ENCODE measurements at places on chromosomes 6 and 20. TPM values are rescaled to one million over a fixed set of nuclear protein-coding genes. Genes with fewer than 3 reads are reported as not detected.

The ZNF831 gene
- polyA plus RNA-seq = under 0.01 TPM

The IP6K3 gene
- polyA plus RNA-seq = 0.60 TPM

The NEDD9 gene
- polyA plus RNA-seq = 20.5 TPM

The HMGN3 gene
- polyA plus RNA-seq = 69.4 TPM

DNA sequence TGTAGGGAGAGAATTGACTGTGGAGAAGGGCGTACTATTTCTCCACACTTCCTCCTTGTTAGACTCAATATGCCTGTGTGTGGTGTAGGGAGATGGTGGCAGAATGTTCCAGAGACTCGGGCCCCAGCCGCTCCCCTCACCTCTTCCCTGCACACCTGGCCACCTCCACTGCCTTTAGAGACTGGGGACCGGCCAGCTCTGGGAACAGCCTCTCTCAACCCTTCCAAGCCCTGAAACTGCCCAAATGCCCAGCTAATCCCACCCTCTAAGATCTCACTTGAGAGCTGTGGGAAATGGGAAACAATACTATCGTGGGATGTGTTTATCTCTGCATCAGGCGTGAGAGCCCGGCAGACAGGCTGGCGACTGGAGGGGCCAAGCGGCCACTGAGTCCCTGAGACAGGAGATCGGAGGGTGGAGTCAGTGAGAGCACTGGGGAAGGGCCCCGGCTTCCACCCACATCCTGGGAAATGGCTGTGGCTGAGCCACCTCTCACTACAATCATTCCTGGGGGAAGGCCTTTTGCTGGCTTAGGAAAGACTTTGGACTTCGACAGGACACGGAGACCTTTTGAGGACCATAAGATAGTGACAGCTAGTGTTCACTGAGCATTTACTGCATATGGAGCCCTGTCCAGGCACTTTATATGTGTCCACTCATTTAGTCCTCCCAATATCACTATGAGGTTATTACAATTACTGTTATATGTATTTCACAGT is 31.0 kb upstream of the MRPS18A start:
- DNase-seq = peak; percentile 56

GRCh38 chr6:41547799-41548097 is 1.6 kb downstream of the FOXP4 start:
- no peak for DNase-seq

The OXT gene
- polyA plus RNA-seq = not detected

GRCh38 chr6:54847799-54848597 is 1.4 kb downstream of the FAM83B start:
- no peak for DNase-seq

DNA sequence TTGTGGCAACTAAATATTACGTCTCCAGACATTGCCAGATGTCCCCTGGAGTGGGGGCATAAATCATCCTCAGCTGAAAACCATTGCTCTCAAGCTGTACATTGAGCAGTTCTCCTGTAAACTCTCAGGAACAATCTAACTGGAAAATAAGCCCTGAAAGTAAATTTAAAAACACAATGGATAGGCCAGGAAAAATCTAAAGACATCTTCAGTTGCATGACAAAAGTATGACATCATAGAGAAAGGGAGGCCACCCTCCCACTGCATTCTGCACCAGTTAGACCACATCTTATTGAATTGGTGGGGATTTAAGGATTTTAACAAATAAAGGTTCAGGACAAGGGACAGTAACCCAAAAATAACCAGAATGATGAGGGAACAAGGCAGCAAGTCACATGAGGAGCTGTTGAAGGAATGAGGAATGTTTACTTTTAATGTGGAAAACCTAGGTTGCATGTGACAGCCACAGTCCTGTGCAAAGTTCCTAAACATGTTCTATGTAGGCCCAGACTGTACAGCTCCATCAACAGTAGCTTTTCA is 5.3 kb downstream of the PLA2G7 start:
- DNase-seq = no peak

- DNase-seq = no peak
Measured at GRCh38 chr6:21278375-21278745, 315.2 kb upstream of the SOX4 start.

- DNase-seq = no peak
Measured at GRCh38 chr6:35512006-35512405, 690 bp downstream of the TULP1 start.

DNA sequence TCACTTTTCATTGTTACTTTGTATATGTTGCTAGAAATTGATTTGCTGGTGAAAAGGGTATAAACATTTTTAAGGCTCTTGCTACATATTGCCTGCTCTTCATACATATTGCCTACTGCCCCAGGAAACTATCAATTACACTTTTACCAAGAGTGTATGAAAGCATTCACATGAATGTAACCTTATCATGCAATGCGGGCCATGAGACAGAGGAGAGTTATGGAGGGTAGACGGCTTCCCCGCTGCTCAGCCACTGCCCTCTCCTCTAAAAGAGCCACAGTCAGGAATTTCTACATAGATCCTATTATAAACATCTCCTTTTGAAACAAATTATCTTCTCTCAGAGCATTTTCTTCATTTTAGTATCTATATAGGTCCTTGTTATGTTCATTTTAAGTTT is 264.4 kb downstream of the ESR1 start:
- DNase-seq = no peak

DNA sequence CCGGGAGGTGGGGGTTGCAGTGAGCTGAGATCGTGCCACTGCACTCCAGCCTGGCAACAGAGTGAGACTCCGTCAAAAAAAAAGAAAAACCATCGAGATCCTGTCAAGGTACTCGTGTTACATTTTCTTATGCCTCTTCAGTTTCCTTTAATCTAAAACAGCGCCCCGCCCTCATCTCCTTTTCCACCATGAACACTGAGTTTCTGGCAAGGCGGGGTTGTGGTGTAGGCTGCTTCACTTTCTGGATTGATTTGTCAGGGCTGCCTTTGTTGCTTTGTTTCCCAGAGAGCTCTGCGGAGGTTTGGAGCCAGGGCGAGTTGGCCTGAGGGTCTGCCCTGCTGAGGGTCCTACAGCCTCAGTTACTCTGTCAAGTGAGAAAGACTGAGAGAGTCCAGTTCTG is 8.9 kb downstream of the ITPR3 start:
- no peak for DNase-seq

GRCh38 chr6:136599329-136600011 is 49.2 kb upstream of the MAP7 start:
- no peak for DNase-seq

- DNase-seq = no peak
Measured at GRCh38 chr6:168060521-168060931, 18.5 kb downstream of the FRMD1 start.

The TRAM2 gene
- polyA plus RNA-seq = 1.8 TPM

DNA sequence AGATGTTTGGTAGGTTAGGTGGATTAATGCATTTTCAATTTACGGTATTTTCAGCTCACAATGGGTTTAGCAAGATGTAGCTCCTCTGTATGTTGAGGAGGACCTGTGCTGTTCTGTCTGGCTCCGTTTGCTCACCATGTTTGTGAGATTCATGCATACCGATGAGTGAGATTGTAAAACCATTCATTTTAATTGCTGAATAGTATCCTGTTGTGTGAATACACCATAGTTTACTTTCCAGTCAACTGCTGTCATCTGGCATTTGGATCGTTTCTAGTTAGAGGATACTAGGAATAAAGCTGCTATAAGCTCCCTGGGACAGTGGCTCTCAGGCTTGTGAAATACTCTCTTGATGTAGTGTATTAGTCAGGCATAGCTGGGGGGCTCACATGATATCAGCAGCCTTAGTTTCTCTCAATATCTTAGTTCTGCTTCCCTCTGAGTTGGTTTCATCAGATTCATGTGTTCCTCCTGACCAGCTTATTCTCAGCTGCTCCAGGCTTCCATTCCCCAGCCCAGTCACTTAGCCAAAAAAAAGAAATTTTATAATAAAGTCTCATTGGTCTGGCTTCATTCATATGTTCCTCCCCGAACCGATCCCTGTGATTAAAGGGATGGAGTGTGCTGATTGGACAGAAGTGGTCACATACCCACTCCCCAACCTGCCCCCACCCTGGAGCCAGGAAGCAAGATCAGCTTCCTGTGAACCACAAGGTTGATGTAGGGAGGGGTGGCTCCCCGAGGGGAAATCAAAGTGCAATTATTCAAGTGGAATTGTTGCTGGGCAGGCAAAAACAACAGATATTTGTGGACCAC is 10.9 kb upstream of the B4GALT5 start:
- DNase-seq = peak; percentile 77

The SCUBE3 gene
- not detected for polyA plus RNA-seq

The IGF2R gene
- polyA plus RNA-seq = 43.7 TPM

- no peak for DNase-seq
Measured at GRCh38 chr6:49548613-49549304, 1.7 kb upstream of the C6orf141 start.

The DNMT3B gene
- not detected for polyA plus RNA-seq

GRCh38 chr20:1328680-1329330 is at the start of gene SDCBP2:
TSS of gene SDCBP2 (minus strand) at chr20:1329139. CDS start at chr20:1320416, 8,723 bp downstream.
- DNase-seq = peak; percentile 49

- DNase-seq = peak; percentile 85
Measured at GRCh38 chr6:111482188-111482958, 645 bp downstream of the REV3L start.

The C4A gene
- 2.3 TPM for polyA plus RNA-seq

The SRSF12 gene
- 0.36 TPM for polyA plus RNA-seq

The PLTP gene
- polyA plus RNA-seq = 52.0 TPM

The CST4 gene
- not detected for polyA plus RNA-seq

DNA sequence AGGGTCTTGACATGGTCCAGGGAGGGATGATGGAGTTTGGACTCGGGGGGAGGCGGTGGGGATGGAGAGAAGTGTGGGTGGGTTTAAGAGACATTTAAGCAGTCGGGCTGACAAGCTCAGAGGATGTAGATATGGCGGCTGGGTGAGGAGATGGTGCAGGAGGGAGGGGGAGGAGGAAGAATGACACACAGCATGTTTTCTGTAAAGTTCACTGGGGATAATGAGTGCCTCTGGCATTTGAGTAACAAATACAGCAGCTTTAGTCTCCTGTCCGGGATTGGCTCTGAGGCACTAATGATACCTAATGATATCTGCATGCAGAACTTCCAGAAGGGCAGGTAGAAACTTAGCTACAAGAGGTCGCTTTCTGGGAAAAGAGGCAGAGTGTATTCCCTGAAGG is 107.8 kb downstream of the DHX35 start:
- DNase-seq = no peak

DNA sequence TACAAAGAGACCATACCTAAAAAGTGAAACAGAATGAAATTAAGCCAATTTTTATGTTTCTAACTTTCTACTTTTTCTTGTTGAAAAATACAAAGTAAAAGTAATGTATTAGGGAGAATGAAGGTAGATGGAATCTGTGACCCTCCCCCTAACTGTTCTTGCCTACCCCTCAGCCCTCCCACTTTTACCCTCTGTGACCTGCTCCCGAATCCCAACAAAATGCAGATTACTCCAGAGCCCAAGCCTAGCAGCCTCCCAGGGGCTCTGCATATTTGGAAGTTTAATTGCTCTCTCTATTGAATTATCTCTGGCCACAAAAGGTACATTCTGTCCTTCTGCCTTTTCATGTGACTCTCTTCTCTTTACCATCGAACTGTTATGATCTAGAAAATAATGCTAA is 201.5 kb downstream of the PKHD1 start:
- DNase-seq = no peak

The SLC32A1 gene
- polyA plus RNA-seq = not detected

- DNase-seq = no peak
Measured at GRCh38 chr6:140462453-140463311, 1088.2 kb upstream of the CITED2 start.

The ACAT2 gene
- polyA plus RNA-seq = 85.1 TPM

DNA sequence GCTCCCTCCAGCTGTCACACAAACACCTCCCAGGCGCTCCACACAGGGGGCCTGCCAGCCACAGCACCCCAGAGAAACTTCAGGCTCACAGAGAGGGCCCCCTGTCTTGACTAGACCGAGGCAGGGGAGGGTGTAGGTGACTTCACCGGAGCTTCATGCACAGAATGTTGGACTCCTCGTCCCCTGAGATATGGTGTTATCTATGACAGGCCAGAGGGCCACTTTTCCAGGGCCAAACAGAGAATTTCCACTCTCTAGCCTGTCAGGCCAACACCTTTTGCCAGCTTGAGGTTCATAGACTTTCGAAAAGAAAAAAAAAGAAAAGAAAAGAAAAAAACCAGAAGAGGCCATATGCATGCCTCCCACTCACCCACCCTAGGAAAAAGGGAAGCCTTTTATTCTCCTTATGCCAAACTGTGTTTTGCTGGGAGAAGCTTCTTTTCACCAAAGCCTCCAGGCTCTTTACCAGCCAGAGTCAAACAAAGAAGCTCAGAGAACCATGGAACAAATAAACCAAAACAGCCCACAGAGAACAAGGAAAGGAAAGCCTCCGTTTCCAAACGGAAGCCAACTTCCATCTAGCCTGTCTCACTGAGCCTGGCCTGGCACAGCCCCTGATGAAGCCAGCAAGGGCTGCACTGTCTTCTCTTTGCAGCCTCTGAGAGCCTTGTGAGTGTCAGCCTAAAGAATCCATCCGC is 313.2 kb upstream of the JARID2 start:
- DNase-seq = no peak

The KCNG1 gene
- polyA plus RNA-seq = 2.4 TPM

DNA sequence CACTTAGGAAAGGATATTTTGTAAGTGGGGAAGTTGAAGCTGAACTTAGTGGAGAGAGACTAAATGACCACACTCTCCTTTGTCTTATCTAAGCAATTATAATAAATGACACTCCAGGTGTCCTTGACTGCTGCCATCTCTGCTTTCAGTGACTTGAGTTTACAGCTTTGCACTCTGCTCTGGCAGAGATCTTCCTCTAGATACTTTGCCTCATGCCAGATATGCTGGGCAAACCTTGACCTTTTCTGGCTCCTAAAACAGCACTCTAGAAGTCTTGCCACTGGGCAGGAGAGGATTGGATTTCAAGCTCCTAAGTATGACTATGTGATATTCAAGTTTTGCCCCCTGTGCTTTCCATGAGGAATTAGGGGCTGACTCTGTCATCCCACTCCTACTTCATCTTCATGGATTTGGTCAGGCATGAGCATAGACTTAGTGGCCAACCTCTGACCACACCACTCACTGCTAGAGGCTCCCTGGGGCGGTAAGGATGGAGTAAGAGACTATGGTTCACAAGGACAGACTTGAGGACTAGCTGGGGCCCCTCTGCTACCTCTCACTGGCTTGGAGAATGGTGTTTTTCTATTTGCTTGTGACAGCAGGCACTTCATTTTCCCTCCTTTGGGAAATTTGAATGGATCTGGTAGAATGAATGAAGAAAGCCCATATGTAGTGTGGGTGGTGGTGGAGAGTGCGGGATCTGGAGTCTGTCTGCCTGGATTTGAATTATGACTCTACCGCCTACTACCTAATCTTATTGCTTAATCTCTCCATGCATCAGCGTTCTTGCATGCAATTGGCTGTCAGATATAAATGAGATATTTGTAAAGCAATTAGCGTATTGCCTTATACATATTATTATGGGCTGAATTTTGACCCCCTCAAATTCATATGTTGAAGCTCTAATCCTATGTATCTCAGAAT is 191.4 kb downstream of the REV3L start:
- no peak for DNase-seq

DNA sequence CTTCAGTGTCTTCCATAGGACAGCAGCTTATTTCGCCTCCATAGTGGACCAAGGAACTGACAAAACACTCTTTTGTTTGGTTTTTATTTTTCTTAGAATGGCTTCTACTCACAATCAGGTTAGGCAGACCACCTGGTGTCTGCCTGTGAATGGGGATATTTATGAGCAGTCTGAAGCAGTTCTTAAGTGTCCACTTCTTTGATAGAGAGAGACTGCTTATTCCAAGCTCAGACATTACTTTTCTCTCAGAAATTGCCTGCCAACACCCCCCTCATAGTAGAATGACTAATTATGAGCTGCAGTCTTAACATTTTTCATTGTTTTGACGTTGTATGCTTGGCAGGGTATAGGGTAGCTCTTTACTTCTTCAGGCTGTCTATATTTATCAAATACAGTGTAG is 174.7 kb downstream of the ZFAND3 start:
- no peak for DNase-seq
